ENCODE measurements at places on chromosomes 7 and 10. TPM values are rescaled to one million over a fixed set of nuclear protein-coding genes. Genes with fewer than 3 reads are reported as not detected.

STRIP2 gene
- total RNA-seq, result 4.2 TPM

C7orf57 gene
- not detected for total RNA-seq

SPRN gene
- total RNA-seq, result 1.3 TPM

ARMC3 gene
- total RNA-seq, result not detected

UBTD1 gene
- 36.5 TPM for total RNA-seq

FOXK1 gene
- total RNA-seq, result 27.1 TPM

CALML5 gene
- total RNA-seq, result not detected

DDX50 gene
- 39.5 TPM for total RNA-seq

MMD2 gene
- total RNA-seq, result not detected

GRID2IP gene
- not detected for total RNA-seq

GPRIN2 gene
- not detected for total RNA-seq

Measured in cardiac atrium fibroblast (primary cell).